ENCODE measurements at places on chromosomes 1 and 21. TPM values are rescaled to one million over a fixed set of nuclear protein-coding genes. Genes with fewer than 3 reads are reported as not detected.

DNA sequence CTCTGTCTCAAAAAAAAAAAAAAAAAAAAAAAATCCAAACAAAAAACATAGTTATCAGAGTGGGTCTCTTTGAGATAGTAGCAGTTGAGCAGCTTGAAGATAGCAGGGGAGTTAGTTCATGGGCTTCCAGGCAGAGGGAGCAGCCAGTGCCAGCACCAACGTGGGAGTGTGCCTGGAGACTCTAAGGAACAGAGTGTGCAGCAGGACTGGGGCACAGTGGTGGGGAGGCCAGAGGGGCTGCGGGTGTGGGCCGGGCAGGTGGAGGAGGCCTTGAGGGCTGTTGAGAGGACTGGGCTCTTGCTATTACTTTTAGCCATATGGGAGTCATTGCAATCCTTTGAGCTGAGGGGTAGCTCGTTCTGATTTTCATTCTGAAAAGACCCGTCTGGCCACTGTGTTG is 63.8 kb downstream of the RYR2 start:
- H3K4me1 ChIP-seq = no peaks in the 10 kb centered on the region
- no peak overlapping the region for H3K4me3 ChIP-seq
- DNase-seq = no peak
- H3K27me3 ChIP-seq = no peaks in the 10 kb centered on the region

- no peak overlapping the region for H3K4me3 ChIP-seq
- DNase-seq = no peak
- H3K4me1 ChIP-seq = peaks cover 6% of the 10 kb centered on the region
- H3K36me3 ChIP-seq = no peaks in the 10 kb centered on the region
- no peak overlapping the region for H3K27ac ChIP-seq
Observed at GRCh38 chr1:209589440-209589839, 5.9 kb downstream of the CAMK1G start.

DNA sequence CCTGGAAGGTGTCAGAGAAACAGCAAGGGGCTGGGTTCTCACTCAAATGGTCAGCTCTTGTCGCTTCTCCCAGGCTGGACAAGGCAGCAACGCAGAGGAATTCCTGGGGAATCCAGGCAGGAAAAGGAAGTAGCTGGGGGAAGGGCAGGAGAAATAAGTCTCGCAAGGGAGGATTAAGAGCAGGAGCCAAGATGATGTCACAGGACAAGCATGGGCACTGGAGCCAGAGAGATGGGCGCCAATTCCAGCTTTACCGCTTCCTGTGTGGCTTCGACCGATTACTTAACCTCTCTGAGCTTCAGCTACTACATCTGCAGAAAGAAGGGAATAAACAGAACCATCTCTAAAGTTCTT is 70.5 kb downstream of the SSBP3 start:
- H3K4me3 ChIP-seq = no peak overlapping the region
- peak overlapping the region; percentile 56 for H3K27ac ChIP-seq
- no peaks in the 10 kb centered on the region for H3K4me1 ChIP-seq
- H3K27me3 ChIP-seq = no peaks in the 10 kb centered on the region
- no peaks in the 10 kb centered on the region for H3K36me3 ChIP-seq

- no peak overlapping the region for H3K27ac ChIP-seq
- no peak overlapping the region for H3K4me3 ChIP-seq
- H3K27me3 ChIP-seq = no peaks in the 10 kb centered on the region
Observed at GRCh38 chr1:201754353-201754752, 74.6 kb upstream of the IPO9 start.

GRCh38 chr1:84353695-84354094 is 44.6 kb upstream of the DNASE2B start:
- H3K4me3 ChIP-seq = no peak overlapping the region
- H3K36me3 ChIP-seq = no peaks in the 10 kb centered on the region
- H3K27me3 ChIP-seq = no peaks in the 10 kb centered on the region
- no peaks in the 10 kb centered on the region for H3K4me1 ChIP-seq
- H3K27ac ChIP-seq = no peak overlapping the region

- H3K27me3 ChIP-seq = no peaks in the 10 kb centered on the region
- peak; percentile 25 for DNase-seq
- peak overlapping the region; percentile 58 for H3K4me3 ChIP-seq
- H3K36me3 ChIP-seq = no peaks in the 10 kb centered on the region
Observed at GRCh38 chr1:40450495-40451237, 390 bp downstream of the ZFP69B start.

DNA sequence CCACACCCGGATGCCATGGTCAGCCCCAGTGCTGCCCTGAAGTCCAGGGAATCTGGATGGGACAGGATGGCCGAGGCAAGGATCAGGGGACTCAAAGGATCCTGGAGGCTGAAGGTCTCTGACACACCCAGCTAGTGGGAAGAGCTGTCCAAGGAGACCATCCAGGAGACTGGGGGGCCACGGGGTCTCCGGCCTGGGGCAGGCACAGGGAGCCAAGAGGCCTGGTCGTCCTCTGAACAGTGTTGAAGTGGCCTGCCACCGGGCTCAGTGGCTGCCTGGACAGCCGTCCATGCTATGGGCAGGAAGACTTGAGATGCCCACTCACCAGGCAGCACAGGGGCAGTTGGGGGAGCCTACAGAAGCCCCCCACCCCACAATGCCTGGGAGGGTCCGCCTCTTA is 41.9 kb downstream of the MEGF6 start:
- H3K27me3 ChIP-seq = no peaks in the 10 kb centered on the region
- DNase-seq = no peak
- H3K27ac ChIP-seq = no peak overlapping the region
- H3K36me3 ChIP-seq = no peaks in the 10 kb centered on the region
- no peaks in the 10 kb centered on the region for H3K4me1 ChIP-seq

MTARC1 gene
- total RNA-seq = 62.6 TPM

GRCh38 chr1:93641527-93641926 is 40.1 kb downstream of the BCAR3 start:
- H3K4me1 ChIP-seq = no peaks in the 10 kb centered on the region
- H3K36me3 ChIP-seq = no peaks in the 10 kb centered on the region
- H3K27me3 ChIP-seq = no peaks in the 10 kb centered on the region
- H3K27ac ChIP-seq = no peak overlapping the region

DNA sequence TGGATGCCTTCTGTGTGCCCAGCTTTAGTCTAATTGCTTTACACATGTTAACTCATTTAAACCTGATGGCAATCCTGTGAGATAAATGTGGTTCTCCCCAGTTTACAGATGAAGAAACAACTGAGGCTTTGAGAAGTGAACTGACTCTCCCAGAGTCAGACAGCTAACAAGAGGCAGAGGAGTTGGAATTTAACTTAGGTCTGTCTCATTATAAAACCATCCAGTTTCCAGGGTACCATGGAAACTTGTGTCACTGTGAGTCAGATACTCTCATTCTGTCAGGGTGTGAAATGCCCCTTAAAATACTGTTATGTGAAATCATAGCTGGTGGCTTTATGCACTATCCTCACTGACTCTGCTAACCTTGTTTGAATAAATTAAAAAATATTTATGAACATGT is 206.6 kb downstream of the PBX1 start:
- no peaks in the 10 kb centered on the region for H3K27me3 ChIP-seq
- H3K4me1 ChIP-seq = no peaks in the 10 kb centered on the region
- H3K4me3 ChIP-seq = no peak overlapping the region
- H3K36me3 ChIP-seq = no peaks in the 10 kb centered on the region

- H3K4me3 ChIP-seq = no peak overlapping the region
- H3K27ac ChIP-seq = no peak overlapping the region
- H3K4me1 ChIP-seq = peaks cover 24% of the 10 kb centered on the region
- no peak for DNase-seq
- no peaks in the 10 kb centered on the region for H3K36me3 ChIP-seq
- no peaks in the 10 kb centered on the region for H3K27me3 ChIP-seq
Observed at GRCh38 chr1:246579818-246580217, 13.6 kb downstream of the CNST start.

FAM229A gene
- total RNA-seq = 7.3 TPM

- H3K36me3 ChIP-seq = no peaks in the 10 kb centered on the region
- H3K27me3 ChIP-seq = no peaks in the 10 kb centered on the region
- H3K4me3 ChIP-seq = no peak overlapping the region
- no peak overlapping the region for H3K27ac ChIP-seq
Observed at GRCh38 chr1:197783510-197783948, 8.2 kb upstream of the DENND1B start.

DNA sequence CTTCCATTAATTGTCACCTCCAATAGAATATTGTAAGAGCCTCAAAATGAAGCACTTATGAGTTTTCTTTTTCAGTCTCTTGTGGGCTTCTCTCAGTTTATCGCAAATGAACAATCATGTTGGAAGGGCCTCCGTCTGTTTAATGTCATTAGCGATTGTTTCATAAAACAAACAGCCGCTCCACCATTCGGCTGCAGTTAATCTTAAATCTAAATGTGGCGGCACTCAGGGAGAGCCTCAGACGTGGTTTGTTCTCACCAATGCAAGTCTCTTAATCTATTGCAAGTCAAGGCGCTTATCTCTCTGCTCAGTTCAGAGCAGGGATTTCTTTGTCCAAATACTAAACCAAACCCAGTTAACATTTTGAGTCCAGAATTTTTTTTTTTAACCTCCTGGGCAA is 34.9 kb upstream of the ESRRG start:
- no peaks in the 10 kb centered on the region for H3K27me3 ChIP-seq
- H3K27ac ChIP-seq = no peak overlapping the region
- no peaks in the 10 kb centered on the region for H3K4me1 ChIP-seq
- no peak overlapping the region for H3K4me3 ChIP-seq
- no peak for DNase-seq
- no peaks in the 10 kb centered on the region for H3K36me3 ChIP-seq

GRCh38 chr1:212232090-212232489 is 53.1 kb upstream of the PPP2R5A start:
- no peak for DNase-seq
- no peak overlapping the region for H3K4me3 ChIP-seq
- H3K27ac ChIP-seq = no peak overlapping the region
- H3K4me1 ChIP-seq = peaks cover 17% of the 10 kb centered on the region
- no peaks in the 10 kb centered on the region for H3K36me3 ChIP-seq
- H3K27me3 ChIP-seq = no peaks in the 10 kb centered on the region

GRCh38 chr1:43648221-43648847 is 1.6 kb upstream of the KDM4A start:
- no peaks in the 10 kb centered on the region for H3K36me3 ChIP-seq
- H3K27ac ChIP-seq = no peak overlapping the region
- no peaks in the 10 kb centered on the region for H3K27me3 ChIP-seq
- no peak for DNase-seq
- no peak overlapping the region for H3K4me3 ChIP-seq

TINAGL1 gene
- total RNA-seq = 40.4 TPM

DNA sequence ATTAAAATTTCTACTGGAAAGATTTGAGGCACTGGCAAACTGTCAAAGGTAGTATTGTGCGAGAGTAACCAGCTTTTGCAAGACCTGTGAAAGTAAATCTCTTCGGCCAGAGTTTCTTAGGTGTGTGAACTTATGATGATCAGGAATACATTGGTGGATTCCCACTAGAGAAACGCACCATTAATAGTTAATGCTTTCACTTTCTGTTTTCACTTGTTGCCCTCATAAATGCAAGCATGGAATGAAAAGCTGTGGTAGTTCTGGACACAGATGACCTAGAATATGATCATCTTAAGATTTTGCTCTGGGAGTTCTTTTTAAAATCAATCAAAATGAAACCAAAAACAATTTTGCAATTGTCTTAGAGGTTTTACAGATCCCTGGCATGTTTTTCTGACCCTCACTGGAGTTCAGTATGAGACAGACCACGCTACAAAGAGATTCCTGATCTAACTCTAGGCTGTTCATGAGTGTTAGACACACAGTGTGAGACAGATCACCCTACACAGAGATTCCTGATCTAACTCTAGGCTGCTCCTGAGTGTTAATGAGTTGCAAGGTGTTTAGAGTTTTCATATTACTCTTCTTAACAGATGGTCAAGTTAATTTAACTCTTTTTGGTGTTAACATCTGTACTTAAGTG is 98.8 kb downstream of the SDCCAG8 start:
- no peaks in the 10 kb centered on the region for H3K36me3 ChIP-seq
- no peak for DNase-seq
- H3K27me3 ChIP-seq = no peaks in the 10 kb centered on the region
- peak overlapping the region; percentile 63 for H3K27ac ChIP-seq

DNA sequence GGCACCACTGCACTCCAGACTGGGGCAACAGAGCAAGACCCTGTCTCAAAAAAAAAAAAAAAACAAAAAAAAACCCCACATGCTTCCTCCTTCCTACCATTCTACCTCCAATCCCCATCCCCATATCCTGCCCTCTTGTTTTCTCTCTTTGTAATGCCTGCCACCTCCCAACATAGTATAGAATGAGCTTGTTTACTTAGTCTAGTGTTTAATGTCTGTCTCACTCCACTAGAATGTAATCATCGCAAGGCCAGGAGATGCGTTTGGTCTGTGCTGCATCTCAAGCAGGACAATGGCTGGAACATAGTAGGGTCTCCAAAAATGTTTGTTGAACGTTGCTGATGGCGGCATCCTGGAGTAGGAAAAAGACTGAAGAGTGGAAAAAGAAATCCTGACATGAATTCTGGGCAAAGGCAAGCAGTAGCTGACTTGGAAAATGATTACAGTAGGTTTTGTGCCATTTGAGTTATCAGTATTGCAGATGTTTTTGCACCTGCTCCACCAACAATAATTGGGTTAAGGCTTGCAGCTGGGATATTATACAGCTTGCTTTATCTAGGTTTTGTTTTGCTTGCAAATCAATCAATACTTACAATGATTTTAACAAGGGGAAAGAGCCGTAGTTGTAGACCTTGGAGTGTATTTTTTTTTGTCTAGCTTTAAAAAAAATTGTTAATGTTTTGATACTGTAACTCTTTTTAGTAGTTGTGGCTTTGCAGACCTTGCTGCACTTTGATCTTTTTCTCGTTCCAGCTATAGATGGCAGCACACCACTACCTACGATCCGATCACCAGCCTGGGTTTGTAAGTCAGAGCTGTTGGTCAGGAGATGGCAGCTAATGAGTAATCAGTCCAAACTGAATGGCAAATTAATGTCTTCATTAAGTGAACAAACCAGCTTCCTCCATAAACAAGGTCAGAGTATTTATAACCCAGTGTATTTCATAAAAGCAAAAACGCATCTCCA is 62.4 kb downstream of the BACH1 start:
- no peaks in the 10 kb centered on the region for H3K4me1 ChIP-seq
- H3K27ac ChIP-seq = no peak overlapping the region
- no peak for DNase-seq
- no peak overlapping the region for H3K4me3 ChIP-seq

DNA sequence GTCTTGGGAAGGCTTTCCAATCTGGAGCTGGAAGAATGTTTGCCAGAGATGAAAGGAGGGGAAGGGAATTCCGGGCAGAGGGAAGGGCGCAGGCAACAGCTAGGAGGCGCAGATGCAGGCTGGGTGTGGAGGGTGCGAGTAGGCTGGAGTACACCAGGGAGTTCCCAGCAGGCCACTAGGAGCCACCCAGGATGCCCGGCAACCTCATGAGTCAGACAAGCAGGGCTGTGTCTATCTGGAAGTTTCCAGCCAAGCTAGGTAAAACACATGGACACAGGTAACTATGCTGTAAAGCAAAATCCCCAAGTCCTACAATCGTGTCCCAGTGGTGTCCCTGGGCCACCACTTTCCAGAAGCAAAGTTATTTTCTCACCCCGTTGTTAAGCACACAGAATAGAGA is 990 bp upstream of the NBL1 start:
- H3K4me1 ChIP-seq = no peaks in the 10 kb centered on the region
- no peak overlapping the region for H3K4me3 ChIP-seq
- no peak for DNase-seq
- H3K27me3 ChIP-seq = no peaks in the 10 kb centered on the region
- no peaks in the 10 kb centered on the region for H3K36me3 ChIP-seq

AIRE gene
- not detected for total RNA-seq

GRCh38 chr1:18970762-18971161 is 14.3 kb upstream of the IFFO2 start:
- DNase-seq = no peak
- H3K27ac ChIP-seq = no peak overlapping the region
- H3K4me1 ChIP-seq = no peaks in the 10 kb centered on the region
- no peaks in the 10 kb centered on the region for H3K27me3 ChIP-seq

KRTAP19-1 gene
- not detected for total RNA-seq

GRCh38 chr1:226958300-226958699 is 18.2 kb downstream of the COQ8A start:
- H3K4me1 ChIP-seq = peaks cover 13% of the 10 kb centered on the region
- H3K27me3 ChIP-seq = no peaks in the 10 kb centered on the region
- H3K4me3 ChIP-seq = no peak overlapping the region
- H3K36me3 ChIP-seq = no peaks in the 10 kb centered on the region

FGR gene
- 4.3 TPM for total RNA-seq
